ENCODE measurements at places on chromosomes 2 and 18. TPM values are rescaled to one million over a fixed set of nuclear protein-coding genes. Genes with fewer than 3 reads are reported as not detected.

GRCh38 chr2:201420442-201421113, 30.7 kb downstream of the TRAK2 start:
- no peak for DNase-seq

GRCh38 chr18:54165450-54165849, 59.0 kb downstream of the MBD2 start:
- no peak for DNase-seq

- DNase-seq, result no peak
Measured at GRCh38 chr18:55422456-55423180, 165.4 kb downstream of the TCF4 start.

DNA sequence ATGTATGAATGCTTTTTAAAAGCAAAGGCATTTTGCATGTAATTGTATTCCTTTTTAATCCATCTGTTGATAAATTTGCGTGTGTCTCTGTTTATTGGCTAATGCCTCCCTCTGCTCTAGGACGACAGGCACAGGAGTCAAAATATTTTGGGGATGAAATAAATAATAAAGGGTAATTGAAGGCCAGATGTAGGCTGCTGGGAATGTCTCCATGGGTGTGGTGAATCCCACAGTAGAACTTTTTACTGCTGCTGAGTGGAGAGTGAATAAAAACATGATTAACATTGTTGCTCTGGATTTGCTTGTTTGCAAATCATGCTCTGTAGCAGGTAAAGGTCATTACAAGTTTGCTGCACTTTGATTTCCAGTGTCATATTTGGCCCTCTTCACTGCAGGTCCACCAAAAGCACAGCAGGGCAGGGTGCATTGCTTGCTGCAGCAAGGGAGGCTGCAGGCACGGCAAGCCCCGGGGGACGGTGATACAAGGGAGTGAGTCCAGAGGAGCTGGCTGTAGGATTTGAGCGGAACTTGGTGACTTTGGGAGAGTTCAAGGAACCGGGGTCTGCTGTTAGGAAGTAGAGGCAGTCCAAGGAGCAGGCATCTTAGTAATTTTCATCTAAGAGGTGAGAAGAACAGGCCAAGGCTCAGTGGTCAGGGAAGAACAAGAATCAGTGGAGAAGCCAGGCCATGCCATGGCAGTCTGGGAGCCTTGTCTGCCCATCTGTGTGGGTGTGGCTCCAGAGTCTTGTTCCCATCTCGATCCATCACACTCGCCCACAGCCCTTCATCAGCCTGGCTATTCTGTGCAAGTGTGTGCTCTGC, 201.5 kb upstream of the RAB6C start:
- DNase-seq, result no peak

GRCh38 chr2:231235217-231235616, 36.8 kb downstream of the ARMC9 start:
- DNase-seq, result no peak

GRCh38 chr2:150607390-150607811, 119.9 kb upstream of the RND3 start:
- DNase-seq, result no peak

DNA sequence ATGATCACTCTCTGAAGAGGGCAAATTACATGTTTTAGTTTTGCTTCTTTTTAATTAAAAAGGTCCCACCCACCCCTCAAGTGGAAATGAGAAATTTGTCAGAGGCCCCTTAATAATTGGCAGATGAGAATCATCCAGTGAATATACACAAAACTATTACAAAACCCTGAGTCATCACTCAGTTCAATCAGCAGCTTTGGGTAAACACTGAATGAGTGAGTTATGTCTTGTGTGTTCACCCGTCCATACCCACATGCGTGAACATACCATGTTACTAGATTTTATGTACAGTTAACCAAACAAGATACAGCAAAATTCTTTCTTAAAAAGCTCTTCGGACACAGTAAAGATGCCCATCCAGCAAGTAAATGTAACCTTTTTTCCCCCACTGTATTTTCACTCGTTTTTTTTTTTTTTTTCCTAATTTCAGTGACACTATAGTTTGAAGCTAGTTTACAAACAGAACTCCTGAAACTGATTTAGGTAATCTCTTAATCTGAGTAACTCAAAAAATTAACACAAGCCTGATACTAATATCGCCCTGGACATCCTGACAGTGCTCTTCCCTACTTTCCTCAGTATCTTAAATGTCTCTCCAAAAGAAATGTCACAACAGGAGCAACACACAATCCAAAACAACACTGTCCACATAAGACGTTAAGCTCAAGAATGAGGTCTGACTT, 1.4 kb downstream of the PSME4 start:
- peak; percentile 51 for DNase-seq

GRCh38 chr2:85681776-85682175, 12.4 kb upstream of the GNLY start:
- no peak for DNase-seq

DNA sequence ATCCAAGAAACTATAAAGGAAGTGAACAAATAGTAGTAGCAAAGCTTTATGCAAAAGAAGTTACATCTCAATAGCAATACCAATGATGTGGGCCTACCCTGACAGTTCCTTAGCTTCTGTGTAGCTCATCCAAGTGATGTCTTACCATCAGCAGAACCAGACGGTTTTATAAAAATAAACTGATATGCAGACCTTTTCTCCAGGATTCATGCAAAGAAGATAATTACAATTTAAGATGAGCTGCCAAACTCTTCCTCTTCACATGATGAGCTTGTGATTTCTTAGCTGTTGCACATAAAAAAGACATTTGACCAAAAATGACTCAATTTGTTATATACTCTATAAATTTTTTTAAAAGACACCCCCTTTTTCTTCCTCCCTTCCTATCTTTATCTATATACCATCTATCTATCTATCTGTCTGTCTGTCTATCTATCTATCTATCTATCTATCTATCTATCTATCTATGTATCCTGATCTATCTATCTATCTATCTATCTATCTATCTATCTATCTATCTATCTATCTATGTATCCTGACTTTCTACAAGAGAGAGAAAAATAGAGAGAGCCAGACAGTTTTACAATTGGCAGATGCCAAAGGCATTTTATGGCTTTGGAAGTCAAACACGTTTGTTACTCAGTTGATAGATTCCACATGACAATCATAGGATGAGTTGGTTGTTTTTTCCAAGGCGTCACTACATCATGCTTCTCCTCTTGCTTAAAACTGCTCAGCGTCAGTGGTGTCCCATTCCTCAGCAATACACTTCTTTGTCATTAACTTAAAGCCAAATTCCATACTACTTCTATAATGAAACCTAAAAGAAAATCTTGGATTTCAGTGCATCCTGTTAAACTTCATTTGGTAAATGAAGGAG, 65.9 kb upstream of the ACTR3 start:
- no peak for DNase-seq

GRCh38 chr18:65235966-65236624, 514.7 kb upstream of the CDH7 start:
- DNase-seq, result peak; percentile 61

DNA sequence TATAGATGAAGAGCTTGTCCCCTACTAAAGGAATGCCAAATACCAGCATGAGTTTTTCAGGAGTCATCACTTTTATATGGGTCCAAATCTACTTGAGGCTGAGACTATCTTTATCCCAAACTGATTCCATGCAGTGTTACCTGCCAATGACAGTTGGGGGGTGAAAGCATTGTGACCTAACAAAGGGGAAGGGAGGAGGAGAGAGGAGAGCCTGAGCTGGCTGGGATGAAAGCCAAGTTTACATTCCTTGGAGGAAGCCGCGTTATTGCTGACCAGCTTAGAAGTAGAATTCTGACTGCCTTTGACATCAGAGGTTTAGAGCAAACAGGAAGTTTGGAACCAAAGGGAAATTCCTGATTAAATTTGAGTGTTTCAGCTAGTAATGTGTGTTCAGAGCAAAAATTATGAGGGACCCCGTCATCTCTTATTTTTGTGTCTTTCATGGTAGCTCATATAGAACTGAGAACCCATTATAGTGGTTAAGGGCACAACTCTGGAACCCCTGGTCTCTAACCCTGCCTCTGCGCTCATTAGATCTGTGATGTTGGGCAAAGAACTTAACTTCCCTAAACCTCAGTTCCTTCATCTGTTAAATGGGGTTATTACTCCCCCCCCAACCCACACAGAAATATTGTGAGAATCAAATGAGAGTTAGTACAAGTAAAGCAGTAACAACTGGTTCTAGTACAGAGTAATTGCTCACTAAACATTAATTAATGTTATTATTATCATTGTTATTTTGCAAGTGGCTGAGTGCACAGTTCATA, 199.3 kb upstream of the EPAS1 start:
- DNase-seq, result peak; percentile 98

- no peak for DNase-seq
Measured at GRCh38 chr18:76457475-76457874, 37.6 kb downstream of the ZNF516 start.

- DNase-seq, result no peak
Measured at GRCh38 chr18:63144748-63145147, 174.8 kb downstream of the BCL2 start.

GRCh38 chr18:5309888-5310470, 14.5 kb upstream of the ZBTB14 start:
- peak; percentile 21 for DNase-seq

DNA sequence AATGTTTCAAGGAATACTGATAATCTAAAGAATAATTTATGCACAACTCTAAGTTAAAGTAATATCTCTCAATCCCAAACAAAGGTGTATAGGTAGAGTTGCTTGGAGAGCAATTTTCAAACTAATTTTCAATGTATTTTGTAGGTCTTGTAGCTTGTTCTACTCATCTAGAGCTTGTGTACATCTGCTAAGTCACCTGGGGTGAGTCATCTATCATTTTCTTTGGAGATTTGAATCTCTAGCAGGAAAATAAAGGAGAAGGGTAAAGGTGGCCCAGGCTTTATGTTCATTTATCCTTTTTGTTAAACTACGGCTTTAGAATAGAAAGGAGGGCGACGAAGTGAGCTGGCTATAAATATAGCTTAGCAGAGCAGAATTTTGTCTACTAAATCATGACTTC, 76.8 kb upstream of the THUMPD2 start:
- no peak for DNase-seq

DNA sequence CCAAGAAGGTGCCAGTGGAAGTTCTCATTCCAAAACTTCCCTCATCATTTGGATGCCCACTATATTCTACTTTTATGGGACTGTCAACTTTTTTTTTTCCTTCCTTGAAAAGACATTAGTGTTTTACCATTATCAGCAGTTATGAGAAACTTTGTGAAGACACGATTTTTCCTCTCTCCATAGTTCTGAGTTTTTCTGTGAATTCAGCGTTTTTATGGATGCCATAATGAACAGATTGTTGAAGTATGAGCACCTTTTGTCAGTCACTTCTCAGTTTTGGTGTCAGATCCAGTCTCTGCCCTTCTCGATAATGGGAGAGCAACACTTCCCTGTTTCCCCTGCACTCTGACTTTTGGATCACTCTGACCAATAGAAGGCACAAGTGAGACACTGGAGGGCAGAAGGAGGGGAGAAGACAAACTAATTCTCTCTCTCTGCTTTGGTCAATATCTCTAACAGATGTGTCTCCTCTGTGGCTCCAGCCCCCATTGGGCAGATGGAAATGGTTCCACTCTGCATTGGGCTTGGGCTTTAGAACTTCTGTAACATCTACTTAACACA, 53.5 kb upstream of the FN1 start:
- DNase-seq, result no peak

DNA sequence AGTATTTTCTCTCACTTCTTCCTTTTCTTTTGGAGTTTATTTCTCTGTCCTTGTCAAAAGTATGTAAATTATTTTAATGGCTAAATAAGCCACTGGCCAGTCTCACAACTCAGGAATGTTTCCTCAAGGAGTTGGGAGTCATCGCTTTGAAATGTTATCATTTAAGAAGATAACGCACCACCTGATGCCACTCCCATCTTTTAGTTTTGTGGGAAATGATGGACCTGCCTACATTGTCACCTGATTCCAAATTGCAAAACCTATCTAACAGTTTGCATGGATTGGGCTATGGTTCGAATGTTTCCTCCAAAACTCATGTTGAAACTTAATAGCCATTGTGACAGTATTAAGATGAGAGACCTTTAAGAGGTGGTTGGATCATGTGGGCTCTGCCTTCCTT, 32.4 kb upstream of the PPM1B start:
- no peak for DNase-seq

GRCh38 chr18:57194070-57194469, 47.2 kb downstream of the BOD1L2 start:
- no peak for DNase-seq

GRCh38 chr2:208711598-208711997, 305.0 kb downstream of the PTH2R start:
- DNase-seq, result no peak

Gene SCG2
- 0.62 TPM for total RNA-seq

Gene MBP
- 0.35 TPM for total RNA-seq

Gene GPR55
- total RNA-seq, result 0.87 TPM

Gene WBP1
- 86.8 TPM for total RNA-seq

Gene CETN1
- total RNA-seq, result not detected

Gene SMCHD1
- 26.6 TPM for total RNA-seq

Gene DNMT3A
- 2.4 TPM for total RNA-seq

Gene IWS1
- 41.2 TPM for total RNA-seq

Gene MEX3C
- 34.2 TPM for total RNA-seq

Gene NT5DC4
- total RNA-seq, result not detected

Gene GNLY
- total RNA-seq, result not detected

Gene PARD6G
- total RNA-seq, result 6.7 TPM

Gene C2orf80
- total RNA-seq, result not detected

Gene TNFRSF11A
- total RNA-seq, result 0.17 TPM

Gene CHST9
- total RNA-seq, result 0.23 TPM

Gene CPO
- total RNA-seq, result 0.39 TPM

Gene TTC39C
- total RNA-seq, result 20.8 TPM

Gene AAMP
- 120 TPM for total RNA-seq

All from H4 (cell line).